OCI-LY7 (cell line): ENCODE measurements at places on chromosomes 1 and 21.

DNA sequence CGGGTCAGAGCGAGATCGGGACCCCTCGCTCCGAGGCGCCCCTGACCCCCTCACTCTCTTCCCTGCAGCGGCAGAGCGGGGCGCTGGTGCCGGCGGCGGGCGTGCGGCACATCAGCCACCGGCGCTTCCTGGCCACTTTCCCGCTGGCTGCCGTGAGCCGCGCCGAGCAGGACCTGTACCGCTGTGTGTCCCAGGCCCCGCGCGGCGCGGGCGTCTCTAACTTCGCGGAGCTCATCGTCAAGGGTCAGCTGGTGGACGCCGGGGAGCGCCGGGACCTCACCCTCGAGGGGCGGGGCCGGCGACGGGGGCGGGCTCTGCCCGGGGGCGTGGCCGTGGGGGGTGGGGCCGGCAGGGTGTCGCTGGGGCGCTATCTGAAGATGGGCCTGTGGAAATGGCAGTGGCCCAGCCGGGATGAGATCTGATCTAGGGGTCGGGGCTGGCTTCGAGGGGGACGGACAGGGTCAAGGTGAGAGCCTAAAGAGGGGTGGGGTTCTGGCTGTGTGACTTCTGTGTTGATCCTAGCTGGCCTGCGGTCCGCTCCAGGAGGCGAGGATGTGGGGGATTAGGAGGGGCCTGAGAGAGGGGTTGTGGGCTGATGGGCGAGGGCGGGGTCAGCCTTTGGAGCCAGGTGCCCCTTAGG, 23.6 kb downstream of the PTPRU start:
- DNase-seq, result no peak

DNA sequence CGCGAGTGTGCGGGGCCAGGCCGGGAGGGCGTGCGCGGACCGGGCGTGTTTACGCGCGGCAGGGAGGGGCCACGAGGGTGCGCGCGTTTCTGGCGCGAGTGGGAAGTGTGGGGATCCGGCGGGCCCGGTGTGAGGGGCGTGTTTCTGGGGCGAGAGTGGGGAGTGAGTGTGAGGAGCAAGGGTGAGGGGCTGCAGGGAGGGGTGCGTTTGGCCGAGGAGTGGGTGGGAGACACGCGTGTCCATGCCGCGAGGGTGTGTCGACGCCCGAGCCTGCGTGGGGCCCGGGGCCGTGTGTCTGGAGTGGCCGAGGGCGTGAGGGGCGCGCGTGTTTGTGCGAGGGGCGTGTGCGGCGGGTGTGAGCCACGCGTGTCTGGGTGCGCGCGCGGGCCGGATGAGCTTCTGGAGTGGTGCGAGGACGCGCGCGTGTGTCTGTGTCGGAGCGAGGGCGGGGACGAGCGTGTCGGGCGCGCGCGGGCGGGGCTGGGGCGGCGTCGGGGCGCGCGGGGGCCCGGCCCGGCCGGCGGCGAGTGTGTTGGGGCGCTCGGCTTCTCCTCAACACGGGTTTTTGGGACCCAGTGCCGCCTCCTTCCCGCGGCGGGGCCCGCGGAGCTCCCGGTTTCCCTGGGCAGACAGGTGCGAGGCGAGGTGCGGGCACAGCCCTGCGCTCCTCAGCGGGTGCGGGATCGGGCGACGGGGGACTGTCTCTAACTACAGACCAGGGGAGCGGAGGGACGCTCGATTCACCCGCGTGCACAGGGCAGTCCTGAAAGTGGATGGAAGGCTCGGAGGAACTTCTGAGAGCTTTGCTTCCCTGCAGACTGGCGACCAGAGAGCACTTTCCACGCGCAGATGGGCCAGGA, 65.8 kb upstream of the VAMP3 start:
- no peak for DNase-seq

DNA sequence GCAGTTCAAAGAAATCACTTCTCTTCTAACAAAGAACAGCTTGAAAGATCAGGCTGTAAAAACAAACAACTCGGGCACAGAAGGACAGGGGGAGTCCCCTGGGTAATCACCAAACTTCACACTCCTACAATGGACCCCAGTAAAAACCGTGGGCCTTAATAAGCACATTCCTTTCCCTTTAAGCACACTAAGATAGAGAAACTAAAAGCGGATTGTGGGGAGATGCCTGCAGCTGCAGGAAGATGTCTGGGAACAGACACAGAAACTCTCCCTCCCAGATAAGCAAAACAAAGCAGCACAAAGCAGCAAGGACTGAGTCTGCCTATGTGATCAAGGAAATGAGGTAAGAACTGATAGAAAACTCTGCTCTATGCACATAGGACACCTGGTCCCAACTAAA, 37.6 kb upstream of the CTBS start:
- DNase-seq, result no peak

- no peak for DNase-seq
These were observed 15.4 kb upstream of the XPR1 start for GRCh38 chr1:180616439-180616838.

DNA sequence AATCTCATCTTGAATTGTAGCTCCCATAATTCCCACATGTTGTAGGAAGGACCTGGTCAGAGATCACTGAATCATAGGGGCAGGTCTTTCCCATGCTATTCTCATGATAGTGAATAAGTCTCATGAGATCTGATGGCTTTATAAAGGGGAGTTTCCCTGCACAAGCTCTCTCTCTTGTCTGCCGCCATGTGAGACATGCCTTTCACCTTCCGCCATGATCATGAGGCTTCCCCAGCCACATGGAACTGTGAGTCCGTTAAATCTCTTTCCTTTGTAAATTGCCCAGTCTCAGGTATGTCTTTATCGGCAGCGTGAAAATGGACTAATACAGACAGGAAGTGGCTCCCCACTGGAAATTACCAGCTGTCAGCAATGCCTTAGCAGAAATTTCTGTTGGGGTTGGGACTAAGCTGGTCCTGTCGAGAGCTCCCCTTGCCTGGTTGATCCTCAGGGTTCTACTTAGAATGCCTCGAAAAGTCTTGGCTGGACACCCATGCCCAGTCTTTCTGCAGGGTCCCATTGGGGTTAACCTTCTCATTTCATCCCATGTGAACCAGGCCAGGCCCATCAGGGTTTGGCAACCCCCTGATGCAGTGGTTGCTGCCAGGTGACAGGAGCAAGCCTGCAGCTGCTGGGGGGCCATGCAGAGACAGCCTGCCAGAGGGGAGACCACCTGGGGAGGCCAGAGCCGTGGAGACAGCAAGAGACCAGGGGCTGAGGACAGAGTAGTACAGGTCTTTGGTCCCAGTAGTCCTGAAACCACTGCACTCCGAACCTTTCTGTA, 2.8 kb upstream of the ABCG1 start:
- DNase-seq, result no peak

- DNase-seq, result peak; percentile 39
These were observed 164.2 kb upstream of the C1orf21 start for GRCh38 chr1:184222652-184223052.

- no peak for DNase-seq
These were observed 885.2 kb upstream of the ADGRL2 start for GRCh38 chr1:80915491-80915890.

GRCh38 chr1:54645806-54646676, 4.5 kb downstream of the MROH7 start:
- DNase-seq, result no peak

DNA sequence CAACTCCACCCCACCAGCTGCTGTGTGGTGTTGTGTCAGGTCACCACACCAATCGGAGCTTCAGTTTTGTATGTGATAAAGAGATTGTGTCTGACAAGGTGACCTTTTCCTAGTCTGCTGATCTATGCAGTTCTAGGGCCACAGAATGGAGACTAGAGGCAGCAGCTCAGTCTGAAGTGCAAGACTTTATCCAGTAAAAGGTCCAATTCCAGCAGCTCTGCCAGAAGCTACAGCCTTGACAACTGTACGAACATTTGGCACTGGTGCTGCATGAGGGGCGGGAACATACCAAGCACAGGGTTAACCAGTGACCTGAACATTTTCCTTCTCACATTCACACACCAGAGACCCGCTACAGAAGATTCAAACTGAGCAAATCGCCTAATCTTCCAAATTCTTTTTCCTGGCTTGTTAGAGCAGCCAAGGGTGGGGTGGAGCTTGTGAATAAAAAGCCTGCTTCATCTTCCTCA, 9.3 kb downstream of the FMO1 start:
- no peak for DNase-seq

GRCh38 chr1:229856009-229856650, 210.9 kb upstream of the GALNT2 start:
- DNase-seq, result peak; percentile 87

DNA sequence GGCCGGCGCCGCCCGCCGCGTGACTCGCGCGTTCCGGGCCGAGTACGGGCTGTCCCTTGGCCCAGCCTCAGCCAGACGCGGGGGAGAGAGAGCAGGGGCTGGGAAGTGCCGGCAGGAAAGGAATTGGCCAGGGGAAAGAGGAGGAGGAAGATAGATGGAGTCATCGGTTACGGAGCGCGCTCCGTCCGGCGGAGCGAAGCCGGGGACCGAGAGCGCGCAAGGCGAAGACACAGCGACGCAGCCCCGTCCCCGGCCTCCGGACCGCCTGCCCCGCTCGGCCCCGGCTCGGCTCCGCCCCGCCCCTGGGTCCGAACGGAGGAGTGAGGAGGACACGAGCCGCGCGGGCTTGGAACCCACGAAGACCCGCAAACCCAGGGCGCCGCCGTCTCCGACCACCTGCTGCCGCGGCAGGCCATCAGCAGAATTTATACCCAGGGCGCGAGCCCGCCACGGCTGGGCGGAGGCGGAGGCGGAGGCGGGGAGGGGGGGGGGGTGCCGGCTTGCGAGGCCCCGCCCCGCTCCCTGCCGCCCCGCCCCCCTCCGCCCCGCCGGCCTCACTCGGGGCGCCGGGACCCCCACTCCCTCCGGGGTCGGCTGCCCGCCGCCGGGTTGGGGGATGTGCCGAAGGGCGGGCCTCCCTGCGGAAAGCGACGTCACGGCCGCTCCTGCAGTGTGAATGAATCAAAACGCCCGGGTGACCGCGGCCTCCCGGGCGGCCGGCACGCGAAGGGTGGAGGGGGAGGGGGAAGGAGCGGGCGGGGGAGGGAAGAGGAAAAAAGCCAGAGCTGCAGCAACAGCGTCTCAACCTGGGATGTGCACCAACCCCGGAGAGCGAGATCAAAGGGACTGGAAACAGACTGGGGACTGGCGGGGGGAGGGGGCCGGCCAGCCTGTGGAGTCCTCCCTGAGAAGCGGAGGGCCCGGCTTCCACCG, at the start of gene LHX4:
TSS of gene LHX4 (plus strand) at position 782 of the 933 bp plus-strand sequence. CDS start 266 bp downstream, outside the sequence.
- DNase-seq, result peak; percentile 51

DNA sequence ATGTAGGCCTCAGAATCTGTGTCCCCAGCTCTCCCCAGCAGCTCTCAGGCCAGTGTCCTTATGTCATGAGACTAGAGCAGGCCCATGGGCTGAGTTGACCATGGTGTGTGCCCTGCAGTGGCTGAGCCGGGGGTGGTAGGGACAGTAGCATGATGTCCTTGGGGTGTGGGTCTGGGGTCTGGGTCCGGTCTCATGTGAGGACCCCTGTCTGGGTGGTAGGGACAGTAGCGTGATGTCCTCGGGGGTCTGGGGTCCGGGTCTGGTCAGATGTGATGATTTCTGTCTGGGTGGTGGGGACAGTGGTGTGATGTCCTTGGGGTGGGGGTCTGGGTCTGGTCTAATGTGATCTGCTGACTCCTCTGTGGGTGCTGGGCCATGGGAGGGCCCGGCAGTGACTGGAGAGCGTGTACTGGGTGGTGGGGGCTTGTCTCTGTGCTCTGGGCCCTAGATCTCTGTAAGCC, 64.5 kb downstream of the OBSCN start:
- no peak for DNase-seq

GRCh38 chr1:1073743-1074587, at the start of gene RNF223:
Gene RNF223 (minus strand): TSS chr1:1074306. CDS start chr1:1072566, 1,740 bp downstream.
- DNase-seq, result no peak

DNA sequence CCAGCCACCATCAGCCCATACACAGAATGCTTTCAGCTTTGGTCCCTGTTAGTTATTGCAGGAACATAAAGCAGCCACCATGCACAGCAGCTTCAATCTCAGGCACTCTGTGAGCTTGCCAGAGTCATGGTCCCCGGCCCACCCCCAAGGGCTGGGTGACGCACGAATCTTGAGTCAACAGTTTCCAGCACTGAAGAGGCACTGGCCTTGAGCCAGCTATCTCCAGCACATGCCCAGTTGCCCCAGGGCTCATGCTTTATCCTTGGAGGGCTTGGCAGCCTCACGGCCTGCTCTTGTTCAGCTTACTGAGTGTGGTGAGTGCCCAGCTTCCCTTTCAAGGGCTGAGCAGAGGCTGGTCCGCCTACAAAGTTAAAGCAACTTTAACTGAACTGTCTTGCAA, 200.7 kb upstream of the RAB4A start:
- no peak for DNase-seq

DNA sequence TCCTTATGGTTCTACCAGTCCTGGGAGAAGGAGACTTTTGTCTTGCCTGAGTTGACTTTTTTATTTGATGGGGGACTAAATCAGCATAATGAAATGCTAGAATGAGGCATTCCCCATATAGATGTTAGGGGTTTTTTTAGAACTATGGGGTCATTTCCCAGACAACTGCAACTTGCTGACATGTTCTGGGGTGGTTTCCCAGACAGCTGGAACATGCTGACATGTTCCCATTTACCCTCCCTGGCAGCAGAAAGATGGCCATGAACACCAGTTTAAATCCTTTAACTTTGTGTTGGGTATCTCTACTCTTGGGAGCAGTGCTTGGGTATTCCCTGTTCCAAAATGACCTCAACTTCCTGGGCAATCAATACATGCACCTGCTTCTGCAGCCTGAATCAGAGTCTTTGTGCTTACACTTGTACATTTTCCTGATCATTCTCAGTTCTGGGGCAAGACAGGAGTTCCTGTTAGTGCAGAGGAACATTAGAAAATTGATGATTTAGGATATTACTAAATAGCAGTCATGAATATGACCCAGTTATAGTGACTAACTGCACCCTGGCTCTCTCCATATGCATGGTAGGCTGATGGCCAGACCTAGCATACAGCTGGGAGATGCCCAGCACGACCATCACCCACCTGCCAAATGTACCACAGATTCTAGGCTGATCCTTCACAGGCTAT, 75.4 kb upstream of the CD5L start:
- no peak for DNase-seq

DNA sequence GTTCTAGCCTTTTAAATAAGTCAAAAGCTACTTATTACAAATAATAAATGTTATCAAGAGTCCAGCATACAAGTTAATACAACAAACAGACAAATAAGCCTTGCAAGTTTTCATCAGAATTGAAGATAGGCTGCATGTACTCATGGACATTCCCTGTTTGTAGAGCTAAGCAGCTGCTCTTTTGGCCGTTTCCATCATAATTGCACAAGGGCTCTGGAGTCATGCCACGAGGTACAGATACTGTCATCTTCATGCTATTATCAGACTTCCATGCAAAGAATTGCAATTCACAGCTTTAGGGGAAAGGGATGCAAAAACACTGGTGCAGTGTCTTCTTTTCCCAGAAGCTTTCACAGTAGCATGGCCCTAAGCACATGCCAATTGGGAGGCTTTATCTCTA, 52.8 kb upstream of the TBX15 start:
- no peak for DNase-seq

- no peak for DNase-seq
These were observed 55.7 kb upstream of the NCAM2 start for GRCh38 chr21:20942523-20942922.

- no peak for DNase-seq
These were observed 70.4 kb upstream of the BACH1 start for GRCh38 chr21:29228306-29228705.
